ENCODE measurements at places on chromosomes 3 and 15.

DNA sequence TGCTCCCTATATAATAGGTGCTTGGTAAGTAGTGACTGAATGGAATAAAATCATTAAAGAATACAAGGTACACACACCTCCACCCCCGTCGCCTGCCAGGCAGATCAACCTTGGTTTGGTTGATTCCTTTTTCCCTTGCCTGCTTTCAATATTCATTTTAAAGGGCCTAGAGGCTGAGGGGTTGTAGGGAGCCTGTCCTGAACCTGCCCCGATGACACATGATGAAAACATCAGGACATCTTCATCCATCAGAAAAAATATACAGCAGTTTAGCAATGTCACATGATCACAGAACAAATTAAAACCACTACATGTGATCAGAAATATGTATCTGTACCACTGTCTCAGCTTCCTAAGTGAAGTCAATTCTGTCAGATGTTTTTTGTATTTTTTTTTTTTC lies 588.9 kb downstream of the FOXP1 start:
- no peak for DNase-seq

DNA sequence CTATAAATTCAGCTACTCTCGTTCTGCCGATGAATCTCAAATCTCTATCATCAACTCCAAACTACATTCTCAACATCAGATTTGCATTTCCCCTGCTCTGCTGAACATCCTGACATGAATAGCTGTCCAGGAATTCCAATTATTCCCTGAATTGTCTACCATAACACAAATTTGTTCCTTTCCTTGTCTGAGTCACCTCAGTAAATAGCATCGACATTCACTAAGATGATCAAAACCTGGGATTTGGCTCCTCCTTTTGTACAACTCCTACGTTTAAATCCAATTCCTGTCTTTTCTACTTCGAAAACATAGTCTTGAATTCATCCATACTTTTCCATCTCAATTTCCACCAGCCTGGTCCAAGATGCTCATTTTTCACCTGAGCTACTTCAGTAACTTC lies 107.0 kb downstream of the GREM1 start:
- DNase-seq = no peak

DNA sequence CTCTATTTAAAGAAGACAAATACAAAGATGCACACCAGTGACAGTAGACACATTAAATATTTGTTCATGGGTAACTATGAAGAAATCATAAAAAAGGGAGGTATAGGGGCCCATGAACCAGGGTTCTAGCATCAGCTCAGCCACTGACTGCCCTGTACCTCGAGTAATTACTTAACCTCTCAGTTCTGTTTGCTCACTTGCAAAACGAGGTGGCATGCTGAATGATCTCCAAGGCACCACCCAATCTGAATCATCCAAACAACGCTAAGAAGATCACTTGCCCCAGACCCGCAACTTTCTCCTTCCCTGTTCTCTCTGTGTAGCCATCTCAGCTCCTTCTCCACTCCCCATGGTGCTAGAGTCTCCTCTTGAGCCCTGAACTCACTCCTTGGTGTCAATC lies 374.7 kb downstream of the VPS13C start:
- DNase-seq = no peak

DNA sequence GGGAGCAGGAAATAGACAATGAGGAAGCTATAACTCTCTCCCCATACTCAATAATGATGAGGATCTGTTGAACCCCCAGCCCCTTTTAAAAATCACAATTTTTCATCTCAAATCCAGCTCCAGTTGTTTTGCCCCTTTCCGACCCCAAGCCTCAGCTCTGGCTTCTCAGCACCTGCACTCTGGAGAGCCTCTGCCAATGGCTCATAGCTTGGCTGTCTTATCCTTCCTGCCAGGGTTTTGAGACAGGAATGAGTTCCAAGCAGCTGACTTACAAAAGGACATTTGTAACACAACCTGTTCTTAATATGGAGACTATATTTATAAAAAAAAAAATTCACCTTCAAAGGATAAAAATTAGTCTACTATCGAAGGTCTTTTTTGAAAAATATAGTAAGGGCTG lies 105.9 kb upstream of the NEDD4 start:
- no peak for DNase-seq

- no peak for DNase-seq
Observed at GRCh38 chr3:100496711-100497261, 4.4 kb downstream of the TMEM45A start.

DNA sequence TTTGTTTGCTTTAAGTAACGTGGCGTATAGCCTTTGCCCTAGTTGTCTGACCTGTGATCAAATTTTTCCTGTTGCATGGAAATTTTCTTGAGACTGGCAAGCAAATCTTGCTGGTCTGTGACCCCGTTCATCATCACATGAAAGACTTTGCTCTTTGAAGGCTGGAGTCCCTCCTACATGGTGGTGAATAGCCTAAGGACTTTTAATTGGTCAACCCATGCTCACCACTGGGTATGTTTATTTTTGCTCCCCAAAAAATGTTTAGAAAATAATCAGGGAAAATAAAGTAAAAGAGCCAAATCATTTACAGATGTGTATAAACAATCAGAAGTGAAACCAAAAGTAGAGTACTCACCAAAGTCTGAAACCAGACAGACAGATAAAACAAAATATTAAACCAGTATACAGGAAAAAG lies 1075.3 kb upstream of the ALCAM start:
- DNase-seq = no peak

DNA sequence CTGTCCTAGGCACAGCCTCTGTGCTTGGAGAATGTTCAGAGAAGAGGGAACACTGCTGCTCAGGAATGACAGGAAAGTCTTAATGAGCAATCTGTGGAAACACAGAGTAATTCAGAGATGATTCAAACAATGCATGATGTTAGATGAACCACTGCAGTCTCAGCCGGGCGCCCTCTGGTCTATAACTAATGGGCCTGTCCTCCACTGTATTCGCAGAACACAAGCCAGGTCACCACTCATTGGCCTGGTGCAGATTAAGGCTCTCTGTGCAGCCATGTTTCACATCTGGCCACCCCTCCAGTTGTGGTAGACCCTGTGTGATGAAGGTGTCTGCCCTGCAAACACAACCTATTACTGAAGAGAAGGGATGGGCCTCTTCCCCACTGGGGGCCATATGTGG lies 281.7 kb upstream of the ROPN1 start:
- DNase-seq = no peak

DNA sequence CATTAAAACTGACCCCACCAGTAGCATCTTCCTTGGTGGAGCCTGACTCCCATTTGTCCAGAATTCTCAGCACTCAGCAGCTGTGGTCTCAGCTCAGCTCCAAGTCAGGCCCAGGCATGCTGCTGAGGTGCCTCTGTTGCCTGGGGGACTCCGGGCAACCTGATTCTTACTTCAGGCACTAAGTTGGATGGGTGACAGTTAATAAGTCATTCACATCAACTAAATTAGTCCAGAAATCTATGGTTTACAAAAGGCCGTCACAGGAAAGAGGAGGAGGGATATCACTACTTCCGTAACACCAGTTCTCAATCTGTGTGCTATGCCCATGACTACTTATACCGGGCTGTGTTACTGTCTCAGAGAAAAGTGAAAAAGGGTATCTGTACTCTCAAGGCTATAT lies 310.2 kb downstream of the SATB1 start:
- DNase-seq = no peak

DNA sequence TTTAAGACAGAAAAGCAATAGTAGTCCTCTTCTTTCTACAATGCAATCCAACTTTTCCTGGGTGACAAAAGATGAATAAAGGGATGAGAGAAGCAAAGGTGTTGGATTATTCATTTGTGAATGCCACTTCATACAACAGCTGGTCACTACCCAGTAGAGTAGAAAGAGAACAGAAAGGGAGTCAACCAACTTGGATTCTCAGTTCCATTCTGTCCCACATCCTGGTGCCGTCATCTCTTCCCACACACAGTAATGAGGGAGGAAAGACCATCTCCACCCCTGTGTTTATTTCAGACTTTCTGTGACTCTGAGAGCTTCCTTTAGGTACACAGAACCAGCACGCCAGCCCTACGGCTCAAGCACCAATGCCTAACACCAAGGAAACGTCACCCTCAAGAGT lies 71.0 kb downstream of the FOXP1 start:
- DNase-seq = no peak

- DNase-seq = no peak
Observed at GRCh38 chr3:168047936-168048335, 47.8 kb downstream of the GOLIM4 start.

GRCh38 chr15:43239732-43240491 lies 19.1 kb upstream of the EPB42 start:
- no peak for DNase-seq

DNA sequence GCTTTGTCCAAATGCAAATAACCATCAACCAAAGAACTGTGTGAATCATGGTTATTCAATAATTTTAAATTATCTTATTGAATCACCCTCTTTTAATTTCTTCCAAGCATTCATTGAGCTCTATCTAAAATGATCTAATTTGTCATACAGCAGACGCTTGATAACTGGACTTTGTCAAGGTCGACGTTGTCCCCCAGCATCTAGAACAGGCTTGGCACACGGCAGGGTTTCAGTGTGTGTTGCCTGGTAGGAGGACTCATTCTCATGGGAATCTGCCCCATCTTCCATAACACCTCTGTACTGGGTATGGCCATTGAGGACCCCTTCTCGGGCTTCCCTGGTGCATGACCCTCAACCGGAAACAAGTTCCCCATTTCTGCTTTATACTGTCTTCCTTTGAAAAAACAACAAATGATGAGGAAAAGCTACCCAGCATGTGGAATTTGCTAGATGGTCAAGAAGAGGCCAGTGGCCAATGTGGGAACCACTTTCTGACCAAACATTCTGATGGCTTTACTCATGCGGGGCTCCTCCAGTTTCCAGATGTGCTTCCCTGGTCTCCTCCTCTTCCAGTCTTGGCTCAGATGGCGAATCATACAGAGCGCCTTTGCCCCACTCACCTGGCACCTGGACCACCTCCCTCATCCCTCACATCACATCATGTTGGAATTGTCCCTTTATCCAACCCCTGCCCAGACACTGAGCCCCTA lies 41.7 kb upstream of the SEC22A start:
- no peak for DNase-seq

DNA sequence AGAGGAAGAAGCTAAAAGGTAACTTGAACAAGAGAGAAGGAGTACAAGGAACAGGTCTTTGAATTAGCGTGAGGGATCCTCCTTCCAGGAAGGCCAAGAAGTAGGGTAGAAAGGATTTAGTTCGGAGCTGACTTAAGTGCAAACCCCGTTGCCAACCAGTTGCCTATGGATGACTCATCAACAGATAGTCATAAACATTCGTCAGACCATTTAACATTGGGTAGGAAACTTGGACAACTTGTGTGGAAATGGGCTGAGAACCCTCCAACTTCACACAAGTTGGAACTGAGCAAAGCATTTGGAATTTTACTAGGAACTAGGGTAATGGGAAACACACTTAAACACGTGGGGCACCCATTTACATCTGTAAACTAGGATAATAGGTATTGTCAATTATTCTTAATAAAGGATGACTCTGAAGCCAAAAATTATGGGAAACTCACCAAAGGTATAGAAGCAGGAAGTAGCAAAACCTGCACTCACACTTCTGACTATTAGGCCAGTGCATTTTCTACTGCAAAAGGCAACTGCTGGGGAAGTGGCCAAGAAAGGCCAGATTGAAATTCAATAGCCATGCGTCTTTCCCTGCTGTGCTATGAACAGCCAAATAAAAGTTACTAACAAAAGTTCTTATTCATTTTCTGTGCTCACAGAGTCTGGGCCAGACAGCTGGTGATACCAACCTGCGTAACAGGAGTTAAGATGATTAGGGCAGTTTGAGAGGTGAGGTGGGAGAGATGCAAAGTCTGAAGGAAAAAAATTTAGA lies 174.5 kb upstream of the TMC3 start:
- no peak for DNase-seq

DNA sequence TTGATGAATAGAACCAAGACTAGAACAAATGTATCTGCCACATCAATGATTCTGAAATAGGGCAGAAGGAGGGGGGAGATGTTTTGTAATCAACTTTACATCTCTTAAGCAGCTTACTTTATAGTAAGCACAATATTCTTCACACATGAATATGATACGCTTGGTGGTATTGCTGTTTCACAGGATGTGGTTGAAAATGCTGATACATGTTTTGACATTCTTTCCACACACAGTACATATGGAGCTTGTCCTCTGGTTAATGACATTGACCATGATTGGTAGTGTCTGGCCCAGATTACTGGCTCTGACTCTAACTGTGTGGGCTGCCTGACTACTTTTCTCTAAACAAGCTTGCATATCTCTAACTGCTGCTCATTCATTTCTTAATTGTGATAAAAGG lies 168.9 kb downstream of the KLHL25 start:
- DNase-seq = no peak

GRCh38 chr15:67067930-67068551 lies 2.6 kb downstream of the SMAD3 start:
- DNase-seq = no peak

DNA sequence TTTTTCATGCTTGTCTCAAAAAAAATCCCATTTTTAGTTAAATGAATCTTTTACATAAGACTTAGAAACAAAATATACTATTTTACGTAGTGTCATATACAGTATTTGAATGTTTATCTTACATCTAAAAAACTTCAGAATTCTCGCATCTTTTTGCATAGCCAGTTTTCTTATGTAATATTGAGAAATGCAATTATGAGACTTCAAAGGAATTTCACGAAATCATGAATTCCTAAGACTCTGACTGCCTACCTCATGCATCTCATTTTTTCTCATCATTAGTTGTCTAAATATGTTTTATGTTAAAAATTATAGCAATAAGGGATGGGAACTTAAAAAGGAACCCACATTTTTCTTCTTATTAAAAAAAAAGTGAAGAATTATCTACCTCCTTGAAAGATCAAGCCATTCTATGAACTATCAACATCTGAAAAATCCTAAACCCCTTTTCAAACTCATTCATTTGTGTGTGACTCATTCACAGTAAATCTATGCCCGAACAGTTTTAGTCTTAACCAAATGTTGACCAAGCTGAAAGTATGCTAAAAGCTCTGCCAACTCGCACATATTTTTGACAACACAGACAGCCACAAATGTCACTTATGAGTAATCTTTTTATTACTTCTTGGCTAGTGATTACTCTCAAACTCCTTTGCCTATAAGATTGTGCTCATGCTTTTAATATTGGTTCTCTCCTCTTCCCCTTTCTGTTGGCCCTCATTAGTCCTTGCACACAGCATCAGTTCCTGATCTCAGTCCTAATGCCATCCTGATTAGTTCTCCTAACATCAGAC lies 115.9 kb downstream of the DCLK3 start:
- DNase-seq = no peak

GRCh38 chr15:41331833-41332193 lies 578 bp downstream of the OIP5 start:
- DNase-seq = no peak

- DNase-seq = no peak
Observed at GRCh38 chr15:99141943-99142342, 37.1 kb downstream of the SYNM start.

- peak; percentile 5 for DNase-seq
Observed at GRCh38 chr3:62134061-62134496, 239.3 kb downstream of the FEZF2 start.

- no peak for DNase-seq
Observed at GRCh38 chr3:191361456-191361855, 31.1 kb upstream of the UTS2B start.

DNA sequence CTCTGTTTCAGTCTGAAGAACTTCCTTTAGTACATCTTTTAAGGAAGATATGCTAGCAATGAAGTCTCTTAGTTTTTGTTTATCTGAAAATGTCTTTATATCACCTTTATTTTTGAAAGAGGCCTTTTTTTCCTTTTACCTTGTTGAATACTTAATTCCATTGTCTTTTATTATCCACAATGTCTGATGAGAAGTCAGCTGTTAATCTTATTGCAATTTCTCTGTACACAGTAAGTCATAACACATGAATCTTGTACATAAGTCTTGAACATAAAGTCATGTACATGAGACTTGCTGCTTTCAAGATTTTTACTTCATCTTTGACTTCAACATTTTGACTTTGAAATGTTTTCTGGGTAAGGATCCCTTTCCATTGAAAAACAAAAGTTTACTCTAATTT lies 424.3 kb upstream of the ATP10A start:
- DNase-seq = no peak

Measured in NCI-H2029 treated with DMSO at 0.1 percent for 48 hours (cell line).